ENCODE measurements at places on chromosomes 7 and 10. TPM values are rescaled to one million over a fixed set of nuclear protein-coding genes. Genes with fewer than 3 reads are reported as not detected.

- DNase-seq, result no peak
Observed at GRCh38 chr10:92757711-92758104, 68.0 kb downstream of the HHEX start.

DNA sequence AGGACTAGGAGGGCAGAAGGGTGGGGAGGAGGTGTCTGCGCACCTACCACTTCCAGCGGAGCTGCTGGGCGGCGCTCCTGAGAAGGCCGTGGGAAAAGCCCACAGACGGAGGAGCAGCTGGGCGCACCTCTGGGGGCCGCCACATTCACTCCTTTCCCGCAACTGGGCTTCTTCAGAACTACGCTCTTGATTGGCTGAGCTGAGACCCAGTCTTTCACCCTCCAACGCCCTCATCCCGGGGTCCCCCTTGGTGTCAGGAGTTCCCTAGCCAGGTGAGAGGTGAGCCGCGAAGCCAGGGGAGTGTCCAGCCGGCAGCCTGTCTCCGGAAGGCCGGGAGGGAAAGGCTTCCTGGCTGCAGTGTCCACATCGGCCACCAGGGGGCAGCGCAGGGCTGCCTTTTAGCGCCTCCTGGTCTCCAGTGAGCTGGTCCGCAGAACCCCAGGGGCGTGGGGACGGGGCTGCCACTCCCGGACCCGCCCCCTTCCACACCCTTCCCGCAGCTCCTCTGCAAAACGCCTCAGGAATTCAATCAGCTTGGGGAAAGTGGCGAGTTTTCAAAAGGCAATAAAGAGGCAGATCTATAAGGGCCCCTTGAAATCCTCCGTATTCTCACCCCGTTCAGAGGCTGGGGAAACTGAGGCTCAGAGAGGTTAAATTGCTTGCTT is 98.8 kb downstream of the CHST15 start:
- peak; percentile 83 for DNase-seq

DNA sequence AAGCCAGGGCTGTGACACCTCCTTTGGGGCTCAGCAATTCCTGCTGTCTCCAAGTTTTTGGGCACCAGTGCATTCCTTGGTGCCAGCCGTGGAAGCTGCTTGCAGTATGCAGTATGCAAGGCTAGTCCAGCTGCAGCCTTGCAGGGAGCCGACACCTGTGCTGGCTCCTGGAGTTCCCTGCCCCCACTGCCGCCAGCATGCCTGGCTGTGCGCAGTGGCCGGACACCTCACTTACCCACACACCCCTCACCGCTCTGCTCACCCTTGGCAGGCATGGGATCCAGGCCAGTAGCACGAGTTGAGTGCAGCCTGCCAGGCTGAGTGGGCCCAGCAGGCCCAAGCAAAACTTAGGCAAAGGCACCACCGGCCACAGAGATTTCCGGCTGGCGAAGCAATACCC is 77.4 kb downstream of the SAMD9 start:
- no peak for DNase-seq

- no peak for DNase-seq
Observed at GRCh38 chr10:23345861-23346260, 1.3 kb upstream of the C10orf67 start.

GRCh38 chr10:86361156-86362128 is 5.2 kb downstream of the GRID1 start:
- no peak for DNase-seq

ANKRD1 gene
- 0.78 TPM for polyA plus RNA-seq

ZNF853 gene
- polyA plus RNA-seq, result 15.3 TPM

SPACDR gene
- polyA plus RNA-seq, result 6.2 TPM

SH3PXD2A gene
- polyA plus RNA-seq, result 82.4 TPM

GRCh38 chr10:122208571-122209430 is 62.3 kb upstream of the BTBD16 start:
- DNase-seq, result no peak

MMD2 gene
- not detected for polyA plus RNA-seq

DEPP1 gene
- polyA plus RNA-seq, result 66.4 TPM

DNA sequence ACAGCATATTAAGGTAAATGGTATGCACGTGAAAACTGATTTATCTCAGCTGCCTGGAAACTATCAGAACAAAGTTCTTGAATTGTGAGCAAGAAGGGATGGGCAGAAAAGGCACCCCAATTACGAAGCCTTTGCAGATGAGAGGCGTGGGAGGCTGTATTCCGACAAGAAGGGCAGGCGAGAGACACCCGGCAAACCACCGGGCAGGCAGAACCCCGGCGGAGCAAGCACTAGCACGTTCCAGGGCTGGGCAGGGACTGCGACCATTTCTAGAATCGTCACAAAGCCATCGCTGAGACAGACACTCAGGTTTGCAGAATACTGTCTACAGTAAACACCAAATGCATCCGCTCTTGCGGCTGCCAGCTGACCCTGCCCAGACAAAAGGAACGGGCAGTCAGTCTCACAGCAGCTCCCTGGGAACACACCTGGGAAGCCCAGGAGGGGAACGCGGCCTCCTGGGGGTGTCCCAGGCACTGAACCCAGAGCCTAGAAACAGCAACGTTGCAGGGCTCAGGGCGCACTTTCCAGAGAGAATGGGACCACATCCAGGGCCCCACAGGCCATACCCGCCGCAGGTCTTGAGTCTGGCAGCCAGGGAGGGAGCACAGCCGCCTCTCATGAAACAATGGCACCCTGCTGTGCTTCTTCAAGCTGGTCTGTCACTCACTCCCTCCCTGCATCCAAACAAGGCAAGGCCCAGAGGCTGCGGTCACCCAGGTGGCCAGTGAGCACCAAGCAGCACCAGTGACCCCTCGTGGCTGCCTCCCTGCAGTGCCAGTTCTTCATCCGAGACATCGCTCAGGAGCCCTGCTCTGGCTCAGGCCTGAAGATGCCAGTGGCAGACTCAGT is 261.9 kb downstream of the PTPRN2 start:
- DNase-seq, result no peak

DNA sequence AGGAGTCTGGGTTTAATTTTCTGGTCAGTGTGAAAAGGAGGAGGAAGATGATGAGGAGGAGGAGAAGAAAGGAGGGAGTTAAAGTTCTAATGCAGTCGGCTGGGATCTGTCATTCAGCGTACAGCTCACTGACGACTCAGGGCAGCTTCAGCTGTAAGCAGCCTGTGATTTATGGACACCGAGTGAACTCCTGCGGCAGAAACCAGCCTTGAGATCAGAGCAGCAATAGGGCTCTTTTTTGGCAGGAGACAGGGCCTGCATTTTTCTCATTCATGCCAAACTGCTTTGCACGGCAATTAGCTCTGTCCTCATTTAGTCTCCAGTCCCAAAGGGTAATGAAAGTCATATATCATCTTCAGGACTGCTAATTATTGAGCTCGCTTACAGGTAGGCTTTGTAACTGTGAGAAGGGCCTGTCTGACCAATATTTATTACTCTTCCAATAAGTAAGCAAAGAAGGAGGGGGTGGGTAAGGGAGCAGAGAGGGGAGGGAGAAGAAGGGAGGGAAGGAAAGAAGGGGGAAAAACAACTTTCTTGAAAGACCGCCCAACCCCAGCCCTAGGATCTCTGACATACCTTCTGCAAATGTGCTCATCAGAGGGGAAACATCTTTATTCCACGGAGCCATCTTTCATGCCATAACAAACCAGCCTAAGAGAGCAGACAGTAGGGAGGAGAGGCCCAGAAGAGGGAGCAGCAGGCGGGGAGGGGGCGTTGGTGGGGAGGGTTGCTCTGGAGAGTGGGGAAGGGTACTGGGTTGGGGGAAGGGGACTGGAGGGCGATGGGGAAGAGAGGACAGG is 48.1 kb upstream of the COMTD1 start:
- DNase-seq, result no peak
